Hepatocyte (in vitro differentiated cells): ENCODE measurements at places on chromosomes 3 and 15. TPM values are rescaled to one million over a fixed set of nuclear protein-coding genes. Genes with fewer than 3 reads are reported as not detected.

GRCh38 chr3:47193871-47194859 is 30.3 kb upstream of the SETD2 start:
- peak; percentile 21 for DNase-seq
- H3K36me3 ChIP-seq: no peaks in the 10 kb centered on the region
- no peaks in the 10 kb centered on the region for H3K4me1 ChIP-seq
- no peaks in the 10 kb centered on the region for H3K27me3 ChIP-seq
- peak overlapping the region; percentile 49 for H3K27ac ChIP-seq
- no peak overlapping the region for H3K4me3 ChIP-seq

DNA sequence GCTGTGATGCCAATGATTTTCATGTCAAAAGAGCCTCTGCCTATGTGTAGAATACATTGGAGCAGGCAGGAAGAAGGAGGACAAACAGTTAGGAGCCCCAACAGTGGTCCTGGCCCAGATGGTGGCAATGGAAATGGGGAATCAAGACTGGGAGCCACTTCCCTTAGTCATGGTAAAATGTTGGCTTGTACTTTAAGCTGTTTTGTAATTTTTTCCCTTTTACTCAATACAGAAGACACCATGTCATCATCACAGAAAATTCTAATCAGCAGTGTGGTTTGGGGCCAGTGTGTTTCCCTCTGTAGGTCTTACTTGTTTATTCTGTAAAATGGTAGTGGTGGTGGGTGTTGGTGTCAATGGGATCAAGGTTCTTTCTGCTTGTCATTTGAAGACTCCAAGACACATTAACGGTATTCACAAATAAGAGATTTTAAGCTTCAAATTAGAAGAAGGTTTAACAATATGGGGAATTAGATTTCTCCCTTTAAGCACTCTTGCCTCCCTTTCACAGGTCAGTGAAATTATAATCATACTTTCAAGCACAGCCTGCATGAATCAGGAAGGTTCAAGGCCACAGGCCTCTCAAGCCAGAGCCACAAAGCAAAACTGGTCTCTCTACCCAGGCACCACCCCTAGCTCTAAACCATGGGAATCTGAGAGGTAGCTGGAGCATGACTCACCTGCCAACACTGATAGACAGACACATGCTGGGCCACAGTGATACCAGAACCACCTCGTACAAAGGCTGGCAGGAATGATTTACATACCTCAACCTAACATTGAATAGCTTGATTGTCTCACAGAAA is 24.9 kb downstream of the SIAH2 start:
- peaks cover 33% of the 10 kb centered on the region for H3K4me1 ChIP-seq
- DNase-seq: peak; percentile 66
- H3K36me3 ChIP-seq: no peaks in the 10 kb centered on the region
- no peaks in the 10 kb centered on the region for H3K27me3 ChIP-seq
- no peak overlapping the region for H3K4me3 ChIP-seq

GRCh38 chr3:9183011-9183410 is 66.4 kb downstream of the SRGAP3 start:
- peaks cover 12% of the 10 kb centered on the region for H3K4me1 ChIP-seq
- H3K4me3 ChIP-seq: no peak overlapping the region
- no peaks in the 10 kb centered on the region for H3K36me3 ChIP-seq
- no peak for DNase-seq

GRCh38 chr3:177330779-177331178 is 133.5 kb upstream of the TBL1XR1 start:
- no peak for DNase-seq
- no peaks in the 10 kb centered on the region for H3K27me3 ChIP-seq
- H3K36me3 ChIP-seq: no peaks in the 10 kb centered on the region
- peaks cover 5% of the 10 kb centered on the region for H3K4me1 ChIP-seq

The TTLL13 gene
- polyA plus RNA-seq: 0.27 TPM in 1 of 2 replicates, not detected in the other

The PGBD4 gene
- 0.54 and 0.56 TPM in 2 replicates for polyA plus RNA-seq

The ANAPC13 gene
- polyA plus RNA-seq: 149 and 168 TPM in 2 replicates
